ENCODE measurements at places on chromosomes 7 and 10. TPM values are rescaled to one million over a fixed set of nuclear protein-coding genes. Genes with fewer than 3 reads are reported as not detected.

PDE6C gene
- not detected for total RNA-seq

CPED1 gene
- total RNA-seq, result 20.2 TPM

FAM237B gene
- not detected for total RNA-seq

CADPS2 gene
- total RNA-seq, result 0.43 TPM

EPDR1 gene
- total RNA-seq, result 5.2 TPM

KEL gene
- total RNA-seq, result not detected

IRF5 gene
- total RNA-seq, result under 0.01 TPM

ALOX5 gene
- total RNA-seq, result not detected

DNA sequence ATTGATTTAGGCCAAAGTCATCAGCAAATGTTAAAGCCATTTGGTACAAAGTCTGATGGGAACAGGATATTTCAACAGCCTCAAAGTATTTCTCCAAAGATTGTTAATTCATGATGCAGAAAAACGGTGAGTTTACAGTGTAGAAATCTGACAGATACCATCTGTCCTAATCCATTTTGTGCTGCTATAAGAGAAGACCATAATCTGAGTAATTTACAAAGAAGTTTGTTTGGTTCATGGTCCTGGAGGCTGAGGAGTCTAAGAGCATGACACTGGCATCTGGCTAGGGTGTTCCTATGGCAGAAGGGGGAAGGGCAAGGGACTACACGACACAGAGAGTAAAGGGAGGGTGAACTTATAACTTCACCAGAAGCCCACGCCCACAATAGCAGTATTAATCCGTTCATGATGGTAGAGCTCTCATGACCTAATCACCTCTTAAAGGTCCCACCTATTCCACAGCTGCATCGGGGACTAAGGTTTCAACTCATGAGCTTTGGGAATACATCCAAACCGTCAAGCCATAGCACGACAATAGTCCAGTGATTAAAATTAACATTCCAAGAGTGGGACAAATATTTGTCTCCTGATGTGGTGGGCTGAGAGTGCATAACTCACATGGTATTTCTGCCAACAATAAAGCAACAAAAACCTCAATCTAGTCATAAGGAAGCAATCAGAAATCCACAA lies 298.6 kb upstream of the AKR1E2 start:
- H3K4me1 ChIP-seq, result peaks cover 41% of the 10 kb centered on the region
- H3K27ac ChIP-seq, result peak overlapping the region; percentile 77
- DNase-seq, result peak; percentile 71
- 0 out of 2 replicates have a peak overlapping the region, but pooled peaks have one; percentile 1 for H3K4me3 ChIP-seq
- H3K27me3 ChIP-seq, result no peaks in the 10 kb centered on the region
- no peaks in the 10 kb centered on the region for H3K36me3 ChIP-seq

- no peaks in the 10 kb centered on the region for H3K4me1 ChIP-seq
- 0 out of 2 replicates have a peak, but pooled peaks cover 15% of the 10 kb centered on the region for H3K27me3 ChIP-seq
- no peak overlapping the region for H3K27ac ChIP-seq
- H3K36me3 ChIP-seq, result no peaks in the 10 kb centered on the region
Measured at GRCh38 chr7:20558963-20559716, 56.3 kb upstream of the ABCB5 start.

GRCh38 chr7:86981127-86981526 lies 78.3 kb downstream of the ELAPOR2 start:
- no peak for DNase-seq
- no peak overlapping the region for H3K27ac ChIP-seq
- no peaks in the 10 kb centered on the region for H3K36me3 ChIP-seq
- no peaks in the 10 kb centered on the region for H3K4me1 ChIP-seq
- no peak overlapping the region for H3K4me3 ChIP-seq

GRCh38 chr7:73715648-73716317 lies 3.7 kb downstream of the STX1A start:
- peak overlapping the region; percentile 91 for H3K27ac ChIP-seq
- peaks cover 28% of the 10 kb centered on the region for H3K4me1 ChIP-seq
- peak overlapping the region; percentile 21 for H3K4me3 ChIP-seq
- no peaks in the 10 kb centered on the region for H3K27me3 ChIP-seq

DNA sequence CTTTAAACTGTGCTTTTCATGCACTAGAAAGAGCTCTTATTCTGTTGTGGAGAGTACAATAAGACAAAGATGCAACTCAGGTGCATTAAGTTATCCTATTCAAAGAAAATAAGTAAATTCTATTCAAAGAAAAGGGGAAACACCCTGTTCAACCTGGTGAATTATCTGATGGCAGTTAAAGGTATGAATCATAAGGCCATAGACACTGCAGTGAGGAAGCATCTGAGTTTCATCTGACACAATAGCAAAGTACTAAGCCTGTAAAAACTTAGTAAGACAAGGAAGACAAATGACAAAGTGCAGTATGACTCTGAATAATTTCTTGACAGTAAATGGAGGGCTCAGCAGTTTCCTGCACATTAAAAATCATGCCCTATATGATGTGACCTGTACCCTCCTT lies 91.0 kb upstream of the LRRTM3 start:
- no peak overlapping the region for H3K27ac ChIP-seq
- no peaks in the 10 kb centered on the region for H3K27me3 ChIP-seq
- H3K4me3 ChIP-seq, result no peak overlapping the region
- DNase-seq, result no peak
- no peaks in the 10 kb centered on the region for H3K4me1 ChIP-seq

- no peaks in the 10 kb centered on the region for H3K36me3 ChIP-seq
- H3K4me1 ChIP-seq, result no peaks in the 10 kb centered on the region
- no peak overlapping the region for H3K27ac ChIP-seq
- no peaks in the 10 kb centered on the region for H3K27me3 ChIP-seq
Measured at GRCh38 chr10:69908124-69908523, 106.4 kb downstream of the COL13A1 start.

GRCh38 chr10:14162629-14163344 lies 167.9 kb downstream of the FRMD4A start:
- no peaks in the 10 kb centered on the region for H3K36me3 ChIP-seq
- H3K27ac ChIP-seq, result no peak overlapping the region
- H3K4me3 ChIP-seq, result no peak overlapping the region
- no peaks in the 10 kb centered on the region for H3K4me1 ChIP-seq
- H3K27me3 ChIP-seq, result peaks cover 12% of the 10 kb centered on the region

DNA sequence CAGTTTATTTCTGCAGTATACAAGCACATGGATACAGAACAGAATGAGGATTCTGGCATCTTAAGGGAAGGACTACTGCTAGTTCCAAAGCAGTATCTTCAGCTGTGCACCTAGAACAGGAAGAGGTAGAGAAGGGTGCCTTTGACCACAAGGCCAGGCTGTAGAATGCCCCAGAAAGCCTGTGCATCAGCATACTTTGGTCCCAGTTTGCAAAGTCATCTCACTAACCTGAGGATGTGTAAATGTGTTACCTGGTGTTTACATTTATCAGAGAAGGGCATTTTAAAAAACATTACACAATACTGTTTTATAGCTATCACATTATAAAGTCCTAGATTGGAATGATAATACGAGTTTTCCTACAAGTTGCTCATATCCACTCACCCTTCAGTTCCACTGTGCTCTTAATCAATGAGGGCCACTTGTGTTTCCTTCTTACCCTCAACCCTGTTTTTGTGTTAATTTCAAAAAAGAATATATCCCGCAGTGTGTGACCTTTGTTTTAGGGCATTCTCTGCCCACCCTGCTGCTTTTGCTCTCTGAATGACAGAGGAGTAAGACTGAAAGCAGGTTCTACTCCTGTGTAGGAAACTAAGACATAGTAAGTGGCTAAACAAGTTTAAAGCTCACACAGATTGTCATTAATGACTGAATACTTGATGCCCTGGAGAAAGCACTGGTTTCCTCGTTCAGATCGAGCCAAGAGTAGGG lies 3.4 kb downstream of the SLC35G1 start:
- H3K36me3 ChIP-seq, result no peaks in the 10 kb centered on the region
- no peak overlapping the region for H3K27ac ChIP-seq
- no peak for DNase-seq
- peaks cover 7% of the 10 kb centered on the region for H3K4me1 ChIP-seq
- H3K4me3 ChIP-seq, result no peak overlapping the region

GRCh38 chr10:128268015-128268722 lies 141.9 kb upstream of the MKI67 start:
- peak; percentile 48 for DNase-seq
- H3K4me3 ChIP-seq, result no peak overlapping the region
- no peaks in the 10 kb centered on the region for H3K36me3 ChIP-seq
- H3K27ac ChIP-seq, result no peak overlapping the region
- no peaks in the 10 kb centered on the region for H3K4me1 ChIP-seq

GRCh38 chr7:93890464-93891068 lies at the start of gene TFPI2:
TSS of gene TFPI2 (minus strand) at chr7:93890753. CDS start at chr7:93890678, 75 bp downstream.
- H3K27me3 ChIP-seq, result no peaks in the 10 kb centered on the region
- H3K27ac ChIP-seq, result peak within 1 kb of the TSS; percentile 67
- peak within 1 kb of the TSS; percentile 83 for H3K4me3 ChIP-seq
- peak; percentile 84 for DNase-seq
- H3K4me1 ChIP-seq, result peaks cover 14% of the 10 kb centered on the region

- H3K4me3 ChIP-seq, result no peak overlapping the region
- H3K27ac ChIP-seq, result no peak overlapping the region
- H3K4me1 ChIP-seq, result no peaks in the 10 kb centered on the region
Measured at GRCh38 chr10:60877777-60878120, 66.2 kb downstream of the RHOBTB1 start.

- H3K4me3 ChIP-seq, result no peak overlapping the region
- DNase-seq, result no peak
- no peaks in the 10 kb centered on the region for H3K27me3 ChIP-seq
- H3K36me3 ChIP-seq, result no peaks in the 10 kb centered on the region
- H3K27ac ChIP-seq, result no peak overlapping the region
Measured at GRCh38 chr7:128879461-128879938, 16.8 kb downstream of the ATP6V1F start.

GRCh38 chr10:127296696-127297095 lies 100.3 kb upstream of the INSYN2A start:
- no peaks in the 10 kb centered on the region for H3K4me1 ChIP-seq
- H3K36me3 ChIP-seq, result no peaks in the 10 kb centered on the region
- H3K4me3 ChIP-seq, result no peak overlapping the region
- no peak for DNase-seq

- DNase-seq, result no peak
- H3K4me1 ChIP-seq, result peaks cover 8% of the 10 kb centered on the region
- no peak overlapping the region for H3K27ac ChIP-seq
- H3K27me3 ChIP-seq, result no peaks in the 10 kb centered on the region
- H3K36me3 ChIP-seq, result no peaks in the 10 kb centered on the region
Measured at GRCh38 chr7:105985229-105985628, 22.2 kb downstream of the CDHR3 start.

GRCh38 chr10:70906031-70906783 lies 17.8 kb upstream of the PCBD1 start:
- no peaks in the 10 kb centered on the region for H3K27me3 ChIP-seq
- H3K27ac ChIP-seq, result no peak overlapping the region
- no peak overlapping the region for H3K4me3 ChIP-seq
- no peaks in the 10 kb centered on the region for H3K36me3 ChIP-seq
- DNase-seq, result no peak

GRCh38 chr7:125481323-125481722 lies 551.7 kb upstream of the POT1 start:
- no peaks in the 10 kb centered on the region for H3K4me1 ChIP-seq
- no peaks in the 10 kb centered on the region for H3K27me3 ChIP-seq
- H3K4me3 ChIP-seq, result no peak overlapping the region
- no peak overlapping the region for H3K27ac ChIP-seq
- no peaks in the 10 kb centered on the region for H3K36me3 ChIP-seq
- DNase-seq, result no peak

GRCh38 chr7:22444181-22444971 lies 55.6 kb downstream of the STEAP1B start:
- H3K36me3 ChIP-seq, result no peaks in the 10 kb centered on the region
- no peak for DNase-seq

DNA sequence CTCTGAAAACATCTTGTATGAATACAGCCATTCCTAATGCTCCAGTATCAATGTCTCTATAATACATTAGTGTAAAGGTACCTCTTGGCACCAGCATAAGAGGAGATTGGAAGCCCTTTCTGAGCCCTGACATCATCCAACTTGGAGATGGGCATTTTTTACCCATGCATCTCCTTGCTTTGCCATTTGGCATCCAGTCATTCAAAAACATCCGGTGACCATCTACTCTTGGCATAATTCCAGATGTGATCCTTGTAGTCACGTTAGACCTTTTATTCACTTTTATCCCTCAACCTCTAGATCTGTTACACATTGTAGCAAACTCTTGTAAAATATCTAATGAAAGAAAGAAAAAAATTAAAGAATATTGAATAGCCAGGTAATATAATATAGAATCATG lies 17.9 kb upstream of the SGMS1 start:
- peaks cover 9% of the 10 kb centered on the region for H3K27me3 ChIP-seq
- H3K4me1 ChIP-seq, result peaks cover 8% of the 10 kb centered on the region
- DNase-seq, result peak; percentile 11

DNA sequence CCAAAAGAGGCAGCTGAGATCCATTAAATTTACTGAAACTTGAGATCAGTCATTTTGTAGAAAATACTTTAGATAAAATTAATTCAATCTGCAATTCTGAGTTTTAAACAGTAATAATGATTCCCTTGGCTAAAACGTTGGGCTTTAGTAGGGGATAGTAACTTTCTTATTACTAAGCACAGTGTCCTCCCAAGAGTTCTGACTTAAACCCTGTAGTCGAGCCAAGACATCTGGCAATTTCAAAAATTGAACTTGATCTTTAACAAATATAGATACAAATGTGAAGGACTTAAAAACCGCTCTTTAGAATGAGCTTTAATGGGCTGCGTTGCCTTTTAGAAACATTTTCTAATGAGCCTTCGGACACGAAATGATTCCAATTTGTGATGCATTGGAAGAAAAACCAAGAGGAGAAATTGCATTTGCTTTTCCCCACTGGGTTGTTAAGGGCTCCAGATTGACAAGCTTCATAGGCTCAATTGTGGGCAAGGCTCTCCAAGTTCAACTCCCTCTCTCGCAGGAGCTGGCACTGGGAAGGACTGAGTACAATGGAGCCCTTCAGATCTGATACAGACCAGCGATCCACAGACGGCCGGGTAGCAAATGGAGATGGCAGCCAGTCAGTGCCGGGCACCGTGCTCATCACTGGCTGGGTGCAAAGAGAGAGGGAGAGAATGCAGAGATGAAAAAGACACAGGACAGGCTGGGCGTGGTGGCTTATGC lies 921.3 kb upstream of the AUTS2 start:
- DNase-seq, result no peak
- no peak overlapping the region for H3K4me3 ChIP-seq
- no peak overlapping the region for H3K27ac ChIP-seq
- H3K36me3 ChIP-seq, result no peaks in the 10 kb centered on the region
- no peaks in the 10 kb centered on the region for H3K27me3 ChIP-seq

DNA sequence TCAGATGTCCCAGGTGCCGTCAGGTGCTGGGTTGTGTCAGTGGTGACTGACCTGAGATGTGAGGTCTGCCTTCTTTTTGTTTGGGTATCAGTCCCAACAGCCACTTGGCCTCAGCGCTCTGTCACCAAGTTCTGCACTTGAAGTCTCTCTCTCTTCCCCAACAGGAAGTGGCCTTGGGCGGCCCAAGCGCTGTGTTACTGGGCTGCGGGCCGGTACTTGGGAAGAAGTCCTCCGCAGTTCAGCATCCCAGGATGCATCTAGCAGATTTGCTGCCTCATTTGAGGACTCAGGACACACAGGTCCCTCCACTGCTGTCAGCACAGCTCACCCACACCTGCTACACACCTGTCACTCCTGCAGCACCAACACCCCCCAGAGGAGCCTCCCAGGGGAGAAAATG lies 40.1 kb downstream of the LYZL2 start:
- H3K27ac ChIP-seq, result no peak overlapping the region
- H3K4me3 ChIP-seq, result no peak overlapping the region
- no peak for DNase-seq
- H3K4me1 ChIP-seq, result no peaks in the 10 kb centered on the region
